T-helper 17 cell (primary cell): ENCODE measurements at places on chromosomes 4 and X. TPM values are rescaled to one million over a fixed set of nuclear protein-coding genes. Genes with fewer than 3 reads are reported as not detected.

DNA sequence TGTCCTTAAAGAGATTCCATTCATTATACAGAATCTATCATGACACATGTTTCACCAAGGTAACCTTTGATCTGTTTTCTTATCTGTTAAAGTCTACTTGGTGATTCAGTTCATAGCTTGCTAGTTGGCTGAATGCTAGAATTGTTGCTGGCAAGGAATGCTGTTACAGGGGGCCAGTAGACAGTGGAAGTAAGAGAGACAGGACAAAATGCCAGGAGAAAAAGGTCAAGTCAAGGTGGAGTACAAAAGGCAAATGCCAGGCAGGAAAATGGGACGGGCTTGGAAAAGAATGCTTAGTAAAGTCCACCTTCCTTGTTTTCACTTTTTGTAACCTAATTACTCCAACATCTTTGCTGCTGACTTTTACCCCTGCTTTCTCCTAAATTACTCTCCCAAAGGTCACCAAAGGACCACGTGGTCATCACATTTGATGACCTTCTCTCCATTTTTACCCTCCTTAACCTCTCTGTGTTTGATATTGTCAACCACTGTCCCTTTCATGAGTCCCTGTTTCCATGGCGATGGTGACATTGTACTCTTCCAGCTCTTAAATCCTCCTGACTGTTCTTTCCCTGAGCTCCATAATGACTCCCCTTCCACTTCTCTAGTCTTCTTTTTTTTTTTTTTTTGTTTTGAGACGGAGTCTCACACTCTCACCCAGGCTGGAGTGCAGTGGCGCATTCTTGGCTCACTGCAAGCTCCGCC lies 24.5 kb upstream of the TAPT1 start:
- peaks cover 18% of the 10 kb centered on the region for H3K36me3 ChIP-seq
- H3K4me3 ChIP-seq, result no peak overlapping the region
- no peak overlapping the region for H3K27ac ChIP-seq
- DNase-seq, result no peak
- H3K27me3 ChIP-seq, result no peaks in the 10 kb centered on the region
- H3K4me1 ChIP-seq, result peaks cover 2% of the 10 kb centered on the region

DNA sequence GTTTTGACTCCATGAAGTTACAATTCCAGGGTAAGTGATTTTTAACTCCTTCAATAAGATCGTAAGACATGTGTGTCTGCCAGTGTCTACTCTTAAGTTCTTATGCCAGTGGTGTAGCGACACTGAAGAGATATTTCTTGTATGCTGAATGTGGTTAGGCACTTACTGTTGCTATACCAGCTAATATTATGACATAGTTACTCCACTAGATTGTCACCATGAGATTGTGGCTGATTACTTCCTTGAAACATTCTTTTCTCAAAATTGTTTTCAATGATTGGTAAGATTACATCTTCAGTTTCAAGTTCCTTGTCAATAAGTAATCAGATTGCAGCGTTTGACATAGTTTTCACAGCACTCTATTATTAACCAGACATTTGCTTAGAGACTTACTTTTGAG lies 60.6 kb upstream of the PAGE5 start:
- H3K27ac ChIP-seq, result peak overlapping the region; percentile 32
- DNase-seq, result no peak
- H3K4me3 ChIP-seq, result no peak overlapping the region
- H3K36me3 ChIP-seq, result no peaks in the 10 kb centered on the region
- no peaks in the 10 kb centered on the region for H3K27me3 ChIP-seq
- peaks cover 13% of the 10 kb centered on the region for H3K4me1 ChIP-seq

DNA sequence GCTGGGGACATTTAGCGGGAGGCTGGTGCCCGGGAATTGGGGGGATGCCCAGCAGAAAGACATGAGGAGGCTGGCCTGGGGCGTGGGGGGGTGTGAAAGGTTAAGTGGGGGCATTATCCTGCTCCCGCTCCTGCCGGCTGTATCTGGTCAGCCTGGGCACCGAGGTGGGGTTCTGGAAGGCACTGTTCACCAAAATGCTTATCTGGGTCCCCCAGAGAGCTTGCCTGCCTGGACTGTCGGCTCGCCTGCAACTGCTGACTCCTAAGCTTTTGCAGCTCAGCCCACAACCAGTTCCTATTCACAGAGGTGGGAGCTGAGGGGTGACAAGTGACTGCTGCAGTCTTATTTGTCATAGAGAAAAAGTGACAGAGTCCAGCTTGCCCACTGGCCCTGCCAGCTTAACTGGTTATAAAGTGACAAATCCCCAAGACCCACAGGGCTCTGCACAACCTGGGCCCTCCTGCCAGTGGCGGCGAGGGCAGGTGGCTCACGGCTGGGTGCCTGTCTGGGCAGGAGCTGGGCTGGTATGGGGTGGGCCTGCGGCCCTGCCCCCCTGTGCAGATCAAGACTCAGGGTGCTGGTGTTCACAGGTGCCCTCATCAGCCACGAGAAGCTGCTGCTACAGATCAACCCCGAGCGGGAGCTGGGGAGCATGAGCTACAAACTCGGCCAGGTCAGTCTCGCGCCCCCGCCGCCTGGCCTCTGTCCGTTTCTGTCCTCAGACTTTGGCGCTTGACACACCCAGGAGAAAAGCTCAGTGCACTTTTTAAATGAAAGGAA lies 23.7 kb upstream of the MSANTD1 start:
- H3K4me1 ChIP-seq, result peaks cover 10% of the 10 kb centered on the region
- H3K27me3 ChIP-seq, result no peaks in the 10 kb centered on the region
- DNase-seq, result no peak
- H3K27ac ChIP-seq, result peak overlapping the region; percentile 45
- H3K4me3 ChIP-seq, result no peak overlapping the region
- peaks cover 20% of the 10 kb centered on the region for H3K36me3 ChIP-seq

DNA sequence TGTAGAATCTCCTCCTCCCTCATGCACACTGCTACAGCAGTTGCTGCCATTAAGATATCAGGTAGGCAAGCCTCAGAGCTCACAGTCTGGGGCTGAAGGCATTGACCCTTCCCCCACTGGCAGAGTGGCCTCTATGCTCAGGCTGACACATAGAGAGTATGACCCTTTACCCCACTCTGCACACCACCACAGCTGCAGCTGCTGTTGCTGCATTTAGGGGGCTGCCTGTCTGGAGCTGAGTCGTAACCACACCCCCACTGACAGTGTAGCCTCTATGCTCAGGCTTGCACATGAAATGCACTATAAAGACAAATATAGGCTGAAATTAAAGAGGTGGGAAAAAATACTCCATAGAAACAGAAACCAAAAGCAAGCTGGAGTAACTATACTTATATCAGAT lies 289.3 kb upstream of the PABPC4L start:
- H3K4me1 ChIP-seq, result no peaks in the 10 kb centered on the region
- DNase-seq, result no peak
- no peak overlapping the region for H3K27ac ChIP-seq
- no peaks in the 10 kb centered on the region for H3K27me3 ChIP-seq
- H3K4me3 ChIP-seq, result no peak overlapping the region

- no peaks in the 10 kb centered on the region for H3K4me1 ChIP-seq
- DNase-seq, result no peak
- no peak overlapping the region for H3K4me3 ChIP-seq
- no peak overlapping the region for H3K27ac ChIP-seq
- H3K27me3 ChIP-seq, result no peaks in the 10 kb centered on the region
These were observed 465.6 kb upstream of the PRKX start for GRCh38 chrX:4179031-4179430.

DNA sequence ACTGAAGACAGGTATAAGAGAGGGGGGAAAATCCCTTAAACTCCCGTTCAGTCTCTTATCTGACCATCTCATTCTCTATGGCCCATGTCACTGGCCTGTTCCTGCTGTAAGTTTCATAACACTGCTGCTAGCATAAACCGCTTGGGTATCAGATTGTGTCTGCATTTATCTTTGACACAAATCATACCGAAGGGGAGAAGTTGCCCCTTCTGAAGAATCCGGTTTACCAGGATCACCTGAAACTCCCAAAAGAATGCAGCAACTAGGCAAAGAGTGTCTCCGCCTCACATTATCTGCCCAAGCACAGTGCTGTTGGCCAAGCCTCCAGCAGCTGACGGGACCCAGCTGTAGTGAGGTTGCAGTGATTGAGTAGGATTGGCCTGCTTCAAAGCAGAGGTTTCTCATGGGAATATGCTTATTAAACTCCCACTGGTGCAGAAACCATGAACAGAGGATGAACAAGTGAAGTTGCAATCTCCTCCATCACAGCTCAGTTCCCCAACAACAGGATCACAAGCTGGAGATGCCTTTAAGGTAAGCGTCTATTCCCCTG lies 71.3 kb upstream of the PUDP start:
- H3K36me3 ChIP-seq, result peaks cover 2% of the 10 kb centered on the region
- H3K27ac ChIP-seq, result no peak overlapping the region
- no peaks in the 10 kb centered on the region for H3K4me1 ChIP-seq
- H3K4me3 ChIP-seq, result no peak overlapping the region
- no peaks in the 10 kb centered on the region for H3K27me3 ChIP-seq
- DNase-seq, result no peak

DNA sequence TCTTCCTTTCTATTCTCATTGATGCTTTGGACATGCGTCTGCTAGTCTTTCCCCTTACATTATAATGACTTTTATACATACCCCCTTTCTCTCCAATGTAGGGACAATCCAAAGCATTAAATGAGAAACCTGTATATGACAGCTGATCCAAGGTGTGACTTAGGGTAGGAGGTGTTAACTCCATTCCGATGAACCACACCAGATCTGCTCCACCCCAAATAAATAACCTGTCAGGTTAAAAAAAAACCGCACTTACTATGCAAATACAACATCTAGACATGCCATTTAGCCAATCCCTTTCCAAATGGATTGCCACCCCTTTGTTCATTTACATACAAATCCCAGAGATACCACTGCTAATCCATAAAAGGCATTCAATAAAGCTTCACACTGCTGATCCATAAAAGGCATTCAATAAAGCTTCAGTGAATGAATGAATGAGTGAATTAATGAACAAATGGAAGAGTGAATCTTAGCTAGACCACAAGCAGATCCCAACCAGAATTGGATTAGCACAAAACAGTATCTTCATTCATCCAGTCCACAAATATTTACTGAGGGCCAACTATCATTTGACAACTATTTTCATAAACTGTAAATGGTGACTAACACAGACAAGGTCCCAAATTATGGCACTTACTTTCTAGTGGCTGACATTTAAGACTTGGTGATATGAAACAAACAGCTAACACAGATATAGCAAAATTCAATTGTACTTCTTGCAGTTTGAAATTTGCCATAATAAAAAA lies 158.9 kb upstream of the MAP3K15 start:
- peaks cover 34% of the 10 kb centered on the region for H3K4me1 ChIP-seq
- H3K36me3 ChIP-seq, result peaks cover 5% of the 10 kb centered on the region
- H3K27me3 ChIP-seq, result no peaks in the 10 kb centered on the region
- peak overlapping the region; percentile 75 for H3K4me3 ChIP-seq
- no peak for DNase-seq
- peak overlapping the region; percentile 77 for H3K27ac ChIP-seq

DNA sequence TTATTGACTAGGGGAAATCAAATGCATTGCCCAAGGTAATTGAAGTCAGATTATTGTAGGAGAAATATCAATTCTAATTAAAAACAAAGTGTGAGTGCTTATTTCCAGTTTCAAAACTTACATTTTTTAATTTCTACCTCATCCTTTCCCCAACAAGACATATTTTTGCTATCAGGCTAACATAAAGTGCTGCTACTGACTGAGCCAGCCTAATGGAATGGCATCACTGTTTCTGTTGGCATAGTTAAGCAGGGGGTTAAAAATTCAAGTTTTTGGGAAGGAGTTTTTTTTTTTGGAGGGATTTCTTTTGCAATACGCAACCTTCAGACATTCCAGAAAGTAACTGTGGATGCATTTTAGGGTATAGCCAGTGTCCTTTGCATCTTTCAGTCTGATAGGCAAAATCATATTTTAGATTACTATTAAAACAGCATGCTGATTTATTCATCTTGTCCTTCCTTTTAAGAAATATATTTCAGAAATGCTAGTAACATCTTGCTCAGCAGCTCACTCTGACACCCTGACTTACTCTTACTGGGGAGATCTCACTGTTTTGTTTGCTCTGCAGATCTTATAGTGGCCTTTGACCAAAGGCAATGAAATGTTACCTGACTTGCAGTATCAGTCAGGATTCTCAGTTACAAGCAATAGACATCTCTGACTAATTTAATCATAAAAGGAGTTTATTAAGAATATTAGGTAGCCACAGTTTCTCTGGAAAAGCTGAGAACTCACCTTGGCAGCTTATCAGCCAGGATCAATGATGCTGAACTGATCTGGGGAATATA lies 24.4 kb downstream of the GAB1 start:
- no peaks in the 10 kb centered on the region for H3K36me3 ChIP-seq
- no peak overlapping the region for H3K4me3 ChIP-seq
- peaks cover 18% of the 10 kb centered on the region for H3K4me1 ChIP-seq
- H3K27me3 ChIP-seq, result no peaks in the 10 kb centered on the region

DNA sequence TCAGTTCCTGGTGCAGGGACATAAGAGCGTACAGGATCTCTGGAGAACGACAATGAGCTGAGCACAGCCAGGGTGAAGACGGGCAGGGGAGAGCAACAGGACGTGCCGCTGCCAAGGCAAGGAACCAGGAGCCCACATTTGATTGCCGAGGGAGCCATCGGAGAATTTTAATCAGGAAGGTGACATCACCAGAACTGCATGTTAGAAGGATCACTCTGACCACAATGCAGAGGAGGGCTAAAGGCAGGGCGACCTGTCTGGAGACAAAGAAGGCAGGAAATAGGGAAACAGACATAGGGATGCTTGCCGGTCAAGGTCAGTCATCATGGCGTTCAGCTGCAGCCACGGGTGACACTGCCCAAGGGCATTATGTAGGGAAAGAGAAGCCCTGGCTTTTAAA lies 81.4 kb downstream of the RBM47 start:
- no peak overlapping the region for H3K4me3 ChIP-seq
- peaks cover 14% of the 10 kb centered on the region for H3K4me1 ChIP-seq

The SPANXB1 gene
- not detected for total RNA-seq

The FREM3 gene
- 0.35 TPM for total RNA-seq

The GUCY1B1 gene
- 0.75 TPM for total RNA-seq

The CXorf58 gene
- not detected for total RNA-seq

The TGIF2LX gene
- not detected for total RNA-seq

The F11 gene
- total RNA-seq, result not detected

The USP51 gene
- 1.5 TPM for total RNA-seq

The GAGE12H gene
- total RNA-seq, result not detected

The TEX11 gene
- total RNA-seq, result not detected

The SPANXA2 gene
- total RNA-seq, result not detected

The UGT2B15 gene
- not detected for total RNA-seq
